Inflammatory macrophage treated with lipopolysaccharide for 4 hours (primary cell): ENCODE measurements at places on chromosomes 6 and 20.

DNA sequence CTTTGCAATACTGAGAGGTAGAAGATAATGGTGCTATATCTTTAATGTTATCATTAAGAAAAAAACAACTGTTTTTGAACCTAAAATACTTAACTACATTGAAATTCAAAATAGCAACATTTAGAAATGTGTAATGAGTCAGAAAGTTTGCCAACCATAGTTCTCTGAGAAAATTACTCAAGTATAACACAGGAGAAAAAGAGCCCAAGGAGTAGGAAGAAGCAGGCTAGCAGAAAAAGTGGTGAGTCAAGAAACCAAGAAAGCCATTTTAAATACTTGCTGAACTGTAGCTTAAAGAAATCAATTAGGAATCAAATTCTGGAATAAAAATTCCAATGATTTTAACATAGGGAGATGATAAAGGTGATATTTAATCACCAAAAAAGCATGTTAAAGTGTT is 181.0 kb upstream of the RSPO3 start:
- DNase-seq = no peak

DNA sequence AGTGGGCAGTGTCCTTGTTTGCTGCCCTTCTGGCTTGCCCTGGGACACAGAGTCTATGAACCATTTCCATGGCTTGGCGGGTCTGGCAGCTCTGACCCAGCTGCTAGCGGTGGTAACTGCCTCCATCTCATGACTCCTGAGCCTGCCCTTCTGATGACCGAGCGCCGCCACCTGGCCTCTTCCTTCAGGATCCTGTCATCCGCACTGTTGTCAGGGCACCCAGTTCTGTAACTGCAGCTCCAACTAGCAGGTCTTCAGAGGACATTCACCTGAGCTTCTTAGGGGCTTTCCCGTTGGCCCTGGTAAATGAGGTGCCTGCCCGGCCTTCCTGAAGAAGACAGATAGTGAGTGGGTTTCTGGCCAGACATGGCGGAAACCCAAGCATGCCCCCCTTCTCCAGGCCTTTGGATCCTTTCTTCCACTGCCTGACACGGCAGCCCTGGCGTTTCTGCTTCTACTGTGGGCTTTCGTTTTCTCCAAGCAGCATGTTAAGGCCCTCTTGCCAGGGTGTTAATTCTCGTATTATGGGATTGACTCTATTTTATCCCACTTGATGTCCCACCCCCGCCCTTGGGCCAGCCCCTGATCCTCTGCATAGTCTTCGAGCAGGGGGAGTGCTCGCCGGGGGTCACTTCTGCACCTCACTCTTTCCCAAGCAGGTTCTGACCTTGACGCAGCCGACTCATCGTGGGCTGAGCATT is 24.7 kb downstream of the PACSIN1 start:
- DNase-seq = no peak

DNA sequence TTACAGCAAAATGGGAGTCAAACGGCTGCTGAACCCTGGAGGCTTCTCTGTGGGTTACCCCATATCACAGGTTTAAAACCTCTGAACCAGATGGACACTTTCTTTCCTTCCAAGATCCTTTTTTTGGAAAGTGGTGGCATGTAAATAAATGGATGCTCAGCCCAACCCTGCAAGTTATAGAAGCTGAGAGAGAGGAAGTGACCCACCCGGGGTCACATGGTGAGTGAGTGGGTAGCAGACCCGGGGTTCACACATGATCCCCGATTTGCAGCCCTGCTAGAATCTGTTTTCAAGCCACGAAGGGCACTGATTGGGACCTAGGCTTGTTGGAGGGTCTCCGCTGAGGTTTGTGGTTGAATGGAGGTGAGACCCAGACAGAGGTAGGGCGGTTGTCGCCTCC is 32.0 kb downstream of the SIRPA start:
- peak; percentile 25 for DNase-seq

DNA sequence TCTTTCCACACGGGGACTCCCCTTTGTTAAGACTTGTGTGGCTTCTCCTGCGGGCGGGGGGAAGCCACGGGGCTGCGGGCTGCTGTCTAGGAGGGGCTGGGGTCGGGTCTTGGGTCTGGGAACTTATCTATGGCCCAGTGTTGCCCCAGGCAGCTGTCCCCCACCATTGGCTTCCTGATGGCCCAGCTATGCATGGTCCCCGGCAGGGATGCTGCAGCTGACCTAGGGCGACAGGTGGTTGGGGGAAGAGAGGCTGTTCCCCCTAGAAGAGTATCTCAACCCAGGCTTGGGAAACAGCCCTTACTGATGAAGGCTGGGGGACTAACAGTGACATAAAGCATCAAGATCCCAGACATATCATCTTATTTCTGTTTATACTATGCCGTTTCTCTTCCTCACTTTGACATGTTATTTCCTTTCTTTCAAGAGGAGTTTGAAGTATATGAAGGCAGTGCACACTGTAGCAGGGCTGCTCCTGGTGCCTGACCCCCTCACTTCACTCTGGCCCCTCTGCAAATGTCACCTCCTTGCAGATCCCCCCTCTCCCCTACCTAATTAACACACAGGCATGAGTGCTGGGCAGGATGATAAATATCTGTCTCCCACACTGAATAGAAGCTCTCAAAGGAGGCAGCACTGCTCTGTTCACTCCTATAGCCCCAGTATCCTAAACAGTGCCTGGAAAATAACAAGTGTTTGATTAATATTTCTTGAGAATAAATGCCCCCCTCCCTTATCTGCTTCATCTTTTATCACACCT is 87.0 kb downstream of the HIVEP2 start:
- no peak for DNase-seq

- peak; percentile 38 for DNase-seq
Measured at GRCh38 chr6:11760015-11760473, 18.6 kb downstream of the ADTRP start.

GRCh38 chr6:90870561-90870960 is 283.7 kb upstream of the MAP3K7 start:
- no peak for DNase-seq

DNA sequence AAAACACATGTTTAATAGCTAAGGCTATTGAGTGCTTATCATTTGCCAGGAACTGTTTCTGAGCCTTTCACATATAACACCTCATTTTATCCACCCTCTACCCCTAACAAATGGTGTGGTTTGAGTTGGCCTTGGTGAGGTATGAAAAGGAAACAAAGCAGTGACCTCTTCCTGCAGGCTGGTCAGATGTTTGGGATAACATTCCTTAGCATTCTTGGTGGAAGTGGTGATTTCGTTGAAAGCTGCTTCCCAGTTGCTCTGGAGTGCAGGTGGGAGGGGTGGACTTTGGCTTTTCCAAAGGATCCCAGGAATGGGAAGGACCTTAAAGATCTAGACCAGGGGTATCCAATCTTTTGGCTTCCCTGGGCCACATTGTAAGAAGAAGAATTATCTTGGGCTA is 41.3 kb downstream of the CARMIL1 start:
- DNase-seq = no peak

DNA sequence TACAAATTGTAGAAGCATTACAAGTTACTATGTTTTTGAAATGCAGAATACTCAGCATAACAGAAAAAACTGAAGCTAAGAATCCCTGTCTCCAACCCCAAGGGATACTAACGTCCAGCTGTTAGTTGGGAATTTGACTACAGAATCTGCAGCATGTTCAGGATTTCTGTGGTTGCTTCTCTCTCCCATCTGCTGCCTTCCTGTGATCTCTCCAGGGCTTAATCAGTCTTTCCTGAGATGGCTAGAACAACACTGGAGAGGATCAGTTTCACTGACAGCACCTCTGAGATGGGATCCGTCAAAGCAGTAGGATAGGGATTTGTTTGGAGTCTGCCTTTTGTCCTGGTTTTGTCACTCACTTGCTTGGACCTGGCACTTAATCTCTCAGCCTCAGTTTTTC is 73.3 kb upstream of the NUP153 start:
- DNase-seq = no peak

- DNase-seq = no peak
Measured at GRCh38 chr6:13661647-13662046, 46.5 kb downstream of the NOL7 start.

DNA sequence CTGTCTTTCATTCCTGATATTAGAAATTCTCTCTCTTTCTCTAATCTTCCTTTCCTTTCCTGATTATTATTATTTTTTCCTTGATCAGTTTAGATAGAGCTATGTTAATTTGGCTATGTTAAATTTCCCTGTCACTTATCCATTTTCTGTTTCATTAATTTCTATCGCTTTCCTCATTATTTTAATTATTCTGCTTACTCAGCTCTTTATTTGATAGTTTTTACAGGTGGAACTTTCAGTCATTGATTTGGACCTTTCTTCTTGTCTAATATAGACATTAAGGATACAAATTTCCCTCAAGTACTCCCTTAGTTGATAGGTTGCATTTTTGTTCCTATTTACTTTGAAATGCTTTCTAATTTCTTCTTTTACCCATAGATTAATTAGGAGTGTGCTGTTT is 442.3 kb downstream of the CDH26 start:
- DNase-seq = no peak

DNA sequence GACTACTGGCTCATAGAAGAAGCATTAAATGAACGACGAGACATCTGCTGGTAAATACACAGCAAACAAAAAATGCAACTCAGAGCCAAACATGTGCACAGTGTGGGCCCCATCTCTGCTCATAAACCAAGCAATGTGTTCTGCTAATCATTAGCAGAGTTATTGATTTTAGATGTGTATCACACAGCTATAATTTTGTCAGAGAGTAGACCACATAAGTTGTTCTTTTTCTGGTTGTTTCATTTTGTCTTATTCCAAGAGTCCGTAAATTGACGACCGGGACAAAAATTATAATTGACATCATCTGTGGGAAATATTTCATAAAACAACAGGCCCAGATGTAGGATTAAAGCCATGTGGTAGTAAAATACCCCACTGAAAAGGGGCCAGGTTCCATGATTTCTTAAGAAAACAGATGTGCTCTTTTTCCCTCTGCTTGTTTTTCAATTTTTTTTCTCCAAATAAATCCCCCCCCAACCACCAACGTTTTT is 423.6 kb downstream of the HAO1 start:
- no peak for DNase-seq

DNA sequence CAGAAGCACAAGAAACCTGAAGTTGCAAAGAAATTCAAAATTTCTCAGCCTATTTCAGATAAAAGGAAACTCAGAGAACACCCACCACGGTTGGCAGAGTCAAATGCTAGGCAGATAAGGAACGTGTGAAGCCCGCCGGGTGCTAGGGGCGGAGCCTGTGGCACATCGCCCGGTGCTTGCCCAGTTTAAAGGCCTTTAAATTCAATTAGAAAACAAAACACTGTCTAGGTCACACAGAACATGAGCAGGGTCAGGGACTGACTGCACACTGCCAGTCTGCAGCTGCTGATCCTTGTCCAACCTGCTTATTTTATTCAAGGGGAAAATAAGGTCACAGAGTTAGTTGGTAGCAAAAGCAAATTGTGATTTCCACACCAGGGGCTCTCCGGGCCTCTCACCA is 75.8 kb downstream of the PSMG4 start:
- no peak for DNase-seq

- DNase-seq = no peak
Measured at GRCh38 chr6:54835176-54835575, 11.4 kb upstream of the FAM83B start.

DNA sequence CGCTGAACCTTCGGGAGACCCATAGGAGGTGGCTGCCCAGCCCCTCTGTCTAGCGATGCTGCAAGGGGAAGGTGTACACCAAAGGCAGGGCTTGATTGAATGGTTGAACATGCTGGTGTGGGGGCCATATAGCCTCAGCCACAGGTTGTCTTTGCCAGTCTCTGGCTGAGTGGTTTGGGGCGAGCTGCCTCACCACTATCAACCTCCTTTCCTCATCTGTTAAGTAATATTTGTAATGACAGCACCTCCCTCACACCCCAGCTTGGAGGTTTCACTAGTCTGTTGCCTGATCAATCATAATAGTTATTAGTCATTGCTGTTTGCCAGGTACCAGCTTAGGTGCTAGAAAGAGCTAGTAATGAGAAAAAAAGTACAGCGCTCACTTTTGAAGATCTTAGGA is 11.8 kb upstream of the ZNF831 start:
- DNase-seq = no peak

- no peak for DNase-seq
Measured at GRCh38 chr6:110612298-110612697, 135.9 kb upstream of the SLC22A16 start.

DNA sequence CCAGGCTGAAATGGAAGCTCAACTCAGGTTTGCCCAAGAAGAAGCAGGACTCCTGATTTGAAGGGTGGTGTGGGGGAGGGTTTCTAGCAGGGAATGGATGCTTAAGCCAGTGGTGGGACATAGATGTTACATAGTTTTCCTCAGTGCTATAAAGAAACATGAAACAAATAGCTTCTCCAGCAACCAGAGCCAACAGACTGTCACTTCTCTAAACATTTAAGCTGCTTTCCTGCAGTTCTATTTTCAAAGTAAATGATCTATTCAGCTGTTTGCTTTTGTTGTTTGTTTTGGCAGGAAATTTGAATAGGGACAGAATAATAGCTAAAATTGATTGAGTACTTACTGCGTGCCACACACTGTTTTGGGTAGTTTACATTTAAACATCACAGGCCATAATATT is 169.0 kb downstream of the UST start:
- no peak for DNase-seq

GRCh38 chr6:2579241-2579761 is 171.4 kb downstream of the MYLK4 start:
- DNase-seq = no peak

- no peak for DNase-seq
Measured at GRCh38 chr20:4870906-4871305, 130.4 kb downstream of the SLC23A2 start.

DNA sequence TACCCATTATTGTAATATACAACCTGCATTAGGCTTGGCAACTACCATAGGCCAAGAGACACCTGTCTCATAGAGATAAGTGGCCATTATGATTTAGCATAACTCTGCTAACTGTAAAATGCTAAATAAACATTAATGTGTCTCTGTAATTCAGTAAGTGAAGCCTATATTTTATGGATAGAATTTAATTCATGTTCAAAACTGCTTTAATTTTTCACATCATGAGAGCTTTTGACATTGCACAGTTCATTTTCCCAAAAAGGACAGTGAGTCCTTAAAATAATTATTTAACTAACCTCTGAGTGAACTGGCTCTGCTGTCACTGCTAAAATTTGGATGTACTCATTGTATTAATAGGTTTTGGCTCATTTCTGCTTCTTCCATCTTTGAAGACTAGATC is 41.4 kb upstream of the TMX4 start:
- no peak for DNase-seq

DNA sequence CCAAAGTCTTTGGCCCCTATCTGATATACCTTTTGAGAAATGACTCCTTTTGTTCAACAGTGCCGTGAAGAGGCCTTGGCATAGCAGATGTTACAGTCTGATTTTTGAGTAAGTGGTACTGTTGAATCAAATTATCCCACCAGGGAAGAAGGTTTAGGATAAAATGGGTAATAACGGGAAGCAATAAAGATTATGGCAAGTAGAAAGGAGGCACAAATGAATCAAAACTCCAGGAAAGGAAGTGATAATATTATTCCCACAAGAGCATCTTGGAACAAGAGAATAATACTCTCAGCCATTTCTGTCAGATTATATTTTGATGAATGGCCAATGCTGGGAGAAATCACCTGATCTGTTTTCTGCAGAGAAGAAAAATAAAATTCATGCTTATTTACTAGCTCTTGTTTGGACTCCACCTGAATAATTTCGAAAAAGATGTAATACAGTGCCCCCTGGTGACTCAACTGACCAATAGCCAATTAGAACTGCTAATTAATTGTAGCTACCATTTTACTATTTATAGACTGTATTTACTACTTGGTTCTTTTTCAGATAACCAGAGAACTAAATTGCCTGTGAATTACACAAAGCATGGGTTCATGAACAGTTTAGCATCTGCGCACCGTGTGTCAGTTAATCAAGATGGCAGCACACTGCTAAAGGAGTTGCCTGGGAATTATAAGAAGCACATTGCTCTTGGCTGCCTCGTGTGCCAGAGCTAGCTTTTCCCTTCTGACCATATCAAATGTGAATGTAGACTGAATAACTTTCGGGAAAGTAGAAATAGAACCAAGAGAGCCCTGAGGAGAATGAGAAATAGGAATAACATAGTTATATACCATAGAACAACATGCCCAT is 78.5 kb upstream of the TRDN start:
- DNase-seq = peak; percentile 2
